ENCODE measurements at places on chromosomes 5 and 9.

GRCh38 chr5:101271945-101272344 is 368.9 kb upstream of the ST8SIA4 start:
- no peak for DNase-seq

DNA sequence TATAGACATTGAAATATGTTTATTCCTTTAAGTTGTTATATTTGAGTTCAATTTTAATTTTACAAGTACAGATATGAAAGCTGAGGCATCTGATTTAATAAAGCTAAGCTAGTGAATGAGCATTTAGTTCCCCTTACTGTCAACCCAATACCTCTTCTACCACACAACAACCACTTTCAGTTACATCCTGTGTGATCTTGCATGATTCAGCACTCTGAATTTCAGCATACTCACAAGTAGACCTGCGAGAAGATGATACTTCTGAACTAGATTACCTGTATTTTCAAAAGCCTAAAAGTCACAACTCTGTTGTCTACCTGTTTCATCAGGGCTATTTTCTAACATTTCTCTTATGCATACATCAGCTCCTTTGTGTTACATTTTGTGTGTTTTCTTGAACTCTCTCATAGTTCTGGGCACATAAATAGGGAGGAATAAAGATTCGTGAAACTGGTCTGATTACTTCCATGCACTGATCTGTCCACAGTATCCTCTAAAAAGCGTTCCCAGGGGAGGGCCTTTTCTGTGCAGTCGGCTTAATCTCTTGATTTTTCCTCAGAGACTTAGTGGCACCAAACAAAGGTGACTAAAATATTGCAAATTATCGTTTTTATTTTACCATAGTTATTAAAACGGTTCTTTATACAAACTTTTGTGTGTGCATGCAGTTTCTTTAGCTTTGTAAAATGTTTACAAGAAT is 2025.5 kb upstream of the NUDT12 start:
- no peak for DNase-seq

DNA sequence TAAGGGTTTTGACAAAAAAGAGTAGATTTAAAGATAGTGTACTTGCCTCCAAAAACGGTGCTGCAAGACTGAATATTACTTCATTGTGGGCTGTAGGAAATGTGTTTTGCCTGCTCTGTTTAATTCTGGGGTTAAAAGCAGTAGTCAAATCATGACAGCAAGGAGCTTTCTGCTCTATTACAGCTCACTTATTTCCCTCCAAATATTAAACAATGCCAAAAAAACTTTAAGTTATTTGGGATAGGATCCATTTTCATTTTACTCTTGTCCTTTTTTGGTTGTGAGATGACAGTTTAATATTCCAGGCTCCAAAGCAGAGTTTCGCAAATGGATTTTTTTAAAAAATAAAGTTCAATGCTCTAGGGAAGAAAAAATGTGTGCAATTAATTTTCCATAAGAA is 340.4 kb upstream of the RGMB start:
- DNase-seq, result no peak

DNA sequence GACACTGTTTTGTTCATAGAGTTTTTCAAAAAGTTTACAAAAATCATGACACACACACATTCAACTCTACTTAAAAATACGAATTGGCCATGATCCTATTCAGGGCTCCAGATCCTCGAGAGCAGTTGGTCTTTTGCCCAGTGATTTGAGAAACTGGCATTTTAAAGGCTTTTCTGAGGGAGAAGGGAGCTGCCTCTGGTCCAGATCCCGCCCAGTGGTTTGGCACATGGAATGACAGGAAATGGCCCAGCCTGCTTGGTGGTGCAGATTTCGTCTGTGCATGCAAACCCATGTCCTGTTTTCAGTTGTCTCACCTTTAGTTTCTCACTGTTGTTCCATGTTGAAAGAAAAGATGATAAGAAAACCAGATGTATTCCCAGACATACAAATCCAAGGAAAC is 3.6 kb downstream of the CAMK4 start:
- no peak for DNase-seq

DNA sequence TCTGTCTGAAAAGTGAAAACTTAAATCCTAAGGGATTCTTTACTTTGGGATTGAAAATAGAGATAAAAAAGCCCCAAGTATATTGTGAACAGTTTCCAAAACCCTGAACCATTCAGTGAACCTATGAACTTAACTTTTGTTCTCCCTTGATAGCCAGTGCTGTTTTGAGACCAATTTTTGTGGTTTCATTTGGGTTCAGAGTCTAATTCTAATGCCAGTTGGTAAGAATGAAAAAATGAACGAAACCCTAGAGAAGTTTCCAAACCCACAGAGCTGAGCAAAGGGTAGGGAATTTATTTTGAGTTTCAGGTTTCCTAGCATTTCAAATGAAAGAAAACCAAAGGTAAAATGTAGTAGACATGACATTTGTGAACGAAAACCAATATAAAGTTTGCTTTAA is 1366.8 kb downstream of the EFNA5 start:
- no peak for DNase-seq

GRCh38 chr5:58074717-58075116 is 385.2 kb downstream of the PLK2 start:
- no peak for DNase-seq

DNA sequence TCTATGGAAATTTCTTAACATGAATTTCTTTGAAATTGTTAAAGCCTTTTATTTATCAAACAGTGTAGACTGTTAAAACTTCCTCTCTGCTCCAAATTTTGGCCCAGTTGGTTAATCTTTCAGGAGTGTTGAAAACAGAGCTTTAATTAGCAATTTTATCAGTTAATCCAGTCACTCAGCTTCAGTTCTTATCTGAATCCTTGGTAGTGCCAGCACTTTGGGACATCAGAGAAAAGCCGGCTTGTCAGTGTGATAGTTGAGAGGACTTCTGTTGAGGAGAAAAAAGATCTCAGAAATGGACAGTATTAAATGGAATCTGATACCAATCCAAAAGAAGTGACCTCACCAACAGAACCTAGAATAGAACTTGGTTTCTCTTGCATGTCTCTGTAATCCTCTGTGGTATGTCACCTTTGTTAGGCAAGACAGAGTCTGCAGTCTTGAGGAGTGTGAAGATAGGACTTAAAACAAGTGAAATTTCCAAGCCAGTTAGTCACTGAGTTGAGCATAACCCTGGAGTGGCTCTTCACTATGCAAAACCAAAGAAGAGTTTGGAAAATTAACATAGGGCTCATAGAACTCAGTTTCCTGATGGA is 251.8 kb downstream of the NNT start:
- DNase-seq, result no peak

GRCh38 chr5:149264439-149265067 is 7.1 kb upstream of the AFAP1L1 start:
- peak; percentile 66 for DNase-seq

DNA sequence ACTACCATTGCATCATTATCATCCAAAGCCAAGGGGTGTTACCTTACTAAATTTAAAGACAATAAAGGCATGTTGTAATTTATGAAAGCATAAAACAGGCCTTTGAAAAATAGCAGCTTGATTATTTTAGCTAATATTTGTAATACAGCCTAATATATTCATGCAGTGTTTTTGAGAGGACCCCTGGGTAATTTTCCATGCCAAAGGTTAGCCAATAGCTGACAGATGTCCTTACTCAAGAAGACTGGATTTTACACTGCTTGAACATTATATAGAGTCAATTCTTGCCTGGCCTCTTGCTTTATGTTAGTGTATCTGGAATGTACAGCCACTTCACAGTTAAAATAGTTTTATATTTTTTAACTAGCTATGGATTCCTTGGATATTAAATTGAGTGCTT is 337.8 kb upstream of the PAPPA start:
- no peak for DNase-seq

- no peak for DNase-seq
Measured at GRCh38 chr9:107281184-107281583, 1.9 kb upstream of the RAD23B start.

DNA sequence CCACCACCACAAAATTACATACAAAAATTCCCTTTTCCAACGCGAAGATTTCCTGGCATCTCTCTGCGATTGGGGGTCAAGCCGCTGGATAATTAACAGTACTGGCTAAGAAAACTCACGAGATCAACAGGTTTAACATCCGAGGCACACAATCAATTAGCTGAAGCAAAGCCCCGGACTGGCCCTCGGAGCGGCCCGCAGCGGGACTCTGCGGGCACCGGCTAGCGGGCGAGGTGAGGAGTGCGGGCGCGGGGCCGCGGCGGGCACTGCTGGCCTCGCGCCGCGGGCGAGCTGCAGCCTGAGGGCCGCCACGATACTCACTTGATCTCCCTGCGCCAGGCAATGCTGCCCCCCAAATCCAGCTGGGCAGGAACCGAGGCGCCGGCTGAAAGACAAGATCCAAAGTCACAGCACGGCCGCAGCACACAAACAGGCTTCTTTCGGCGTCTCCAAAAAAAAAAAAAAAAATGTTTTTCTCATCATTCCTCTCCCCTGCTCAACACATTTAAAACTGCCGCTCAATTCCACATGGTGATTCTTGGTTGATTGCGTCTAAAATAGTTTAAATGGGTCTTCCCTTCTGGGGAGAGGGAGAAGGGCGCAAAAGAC is 210.2 kb downstream of the MEF2C start:
- no peak for DNase-seq

- DNase-seq, result peak; percentile 3
Measured at GRCh38 chr9:8070779-8071444, 271.3 kb upstream of the DMAC1 start.

GRCh38 chr5:161064781-161065180 is 212.8 kb upstream of the ATP10B start:
- DNase-seq, result peak; percentile 58

Measured in NCI-H2171 (cell line).